ENCODE measurements at places on chromosomes 7 and 10.
A peak's percentile ranks its signal among the peaks of the same experiment; 100 is the strongest.

- DNase-seq, result no peak
Measured at GRCh38 chr10:110523736-110524135, 26.0 kb downstream of the DUSP5 start.

DNA sequence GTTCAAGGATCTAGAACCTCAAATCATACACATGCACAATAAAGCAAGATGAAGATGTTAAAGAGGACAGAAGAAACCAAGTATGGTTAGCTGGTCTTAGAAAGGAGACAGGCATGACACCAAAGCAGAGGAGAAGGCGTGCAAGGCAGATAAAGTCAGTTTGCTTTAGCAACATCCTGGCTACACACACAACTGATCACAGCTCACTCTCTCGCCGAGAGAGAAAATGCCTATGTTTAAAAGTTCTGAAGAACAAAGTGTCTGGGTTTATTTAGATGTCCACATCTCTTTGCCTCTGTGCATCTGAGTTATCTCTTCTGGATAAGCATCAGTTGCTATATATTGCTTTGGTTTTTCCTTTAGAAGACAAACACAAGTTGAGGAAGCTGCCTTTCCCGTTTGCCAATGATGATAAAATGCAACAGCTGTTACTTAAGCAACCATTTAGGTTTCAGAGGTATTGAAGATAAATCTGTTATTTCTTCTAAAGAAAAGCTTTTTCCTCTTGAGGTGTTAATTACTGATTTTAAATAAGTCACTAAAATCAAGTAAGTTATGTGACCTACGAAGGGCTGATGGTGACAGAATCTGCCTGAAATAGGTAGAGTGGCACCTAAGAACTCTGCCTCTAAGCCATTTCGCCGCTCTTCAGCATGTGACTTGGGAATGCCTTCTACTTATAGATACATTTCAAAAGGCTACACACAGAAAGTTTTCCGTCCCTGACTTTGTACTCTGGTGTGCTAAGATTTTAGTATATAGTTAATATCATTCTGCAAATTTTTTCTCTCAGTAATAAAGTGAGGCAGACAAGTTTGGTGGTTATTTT lies 146.2 kb upstream of the ASAH2 start:
- DNase-seq, result no peak

DNA sequence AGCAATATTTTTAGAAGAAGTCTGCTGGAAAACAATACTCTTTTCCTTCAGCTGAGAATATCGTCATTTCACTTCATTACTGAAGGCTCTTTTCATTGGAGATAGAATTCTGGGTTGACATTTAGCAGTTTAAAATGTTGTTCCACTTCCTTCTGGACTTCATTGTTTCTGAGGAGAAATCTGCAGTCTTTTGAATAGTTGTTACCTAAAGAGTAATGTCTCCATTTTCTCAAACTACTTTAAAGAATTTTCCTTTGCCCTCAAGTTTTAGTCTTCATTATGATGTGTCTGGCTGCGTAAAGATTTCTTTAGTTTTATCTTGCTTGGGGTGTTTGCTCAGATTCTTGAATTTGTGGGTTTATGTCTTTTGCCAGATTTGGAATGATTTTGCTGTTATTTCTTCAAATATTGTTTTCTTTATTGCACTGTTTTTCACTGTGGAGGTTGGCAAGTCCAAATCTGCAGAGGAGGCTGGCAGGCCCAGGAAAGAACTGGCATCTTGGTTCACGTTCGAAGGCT lies 136.3 kb downstream of the DNAJB6 start:
- no peak for DNase-seq

- DNase-seq, result no peak
Measured at GRCh38 chr7:155653803-155654202, 9.3 kb downstream of the RBM33 start.

GRCh38 chr10:64059884-64060283 lies 538.7 kb downstream of the REEP3 start:
- DNase-seq, result no peak

GRCh38 chr10:49834976-49835375 lies 72.9 kb upstream of the OGDHL start:
- no peak for DNase-seq

GRCh38 chr7:69827558-69827957 lies 229.3 kb downstream of the AUTS2 start:
- no peak for DNase-seq

GRCh38 chr7:17185690-17186070 lies 112.8 kb upstream of the AHR start:
- DNase-seq, result peak; percentile 30

GRCh38 chr7:77553123-77553522 lies 16.0 kb downstream of the PTPN12 start:
- no peak for DNase-seq

GRCh38 chr10:34906067-34906965 lies 91.2 kb upstream of the PARD3 start:
- DNase-seq, result no peak

GRCh38 chr10:60384708-60385398 lies 4.8 kb downstream of the ANK3 start:
- no peak for DNase-seq

DNA sequence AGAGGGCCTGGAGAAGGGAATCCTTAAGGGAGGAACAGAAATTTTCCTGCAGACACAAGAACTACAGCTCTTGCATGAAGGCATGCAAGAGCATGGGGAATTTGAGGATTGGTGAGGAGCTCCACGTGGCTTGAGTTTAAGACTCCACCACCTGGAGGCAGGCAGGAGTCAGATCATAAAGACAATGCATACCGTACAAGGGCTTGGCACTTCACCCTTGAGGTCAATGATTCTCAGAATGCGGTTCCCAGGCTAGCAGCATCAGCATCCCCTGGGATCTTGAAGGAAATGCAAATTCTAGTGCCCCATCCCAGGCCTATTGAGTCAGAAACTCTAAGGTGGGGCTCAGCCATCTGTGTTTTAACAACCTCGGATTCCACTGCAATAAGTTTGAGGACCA lies 143.8 kb downstream of the C7orf25 start:
- DNase-seq, result no peak

- DNase-seq, result no peak
Measured at GRCh38 chr10:86345859-86346798, 20.5 kb downstream of the GRID1 start.

- DNase-seq, result peak; percentile 52
Measured at GRCh38 chr7:8142477-8142876, 119.5 kb downstream of the ICA1 start.

- DNase-seq, result no peak
Measured at GRCh38 chr10:43091846-43092245, 15.0 kb downstream of the RET start.

DNA sequence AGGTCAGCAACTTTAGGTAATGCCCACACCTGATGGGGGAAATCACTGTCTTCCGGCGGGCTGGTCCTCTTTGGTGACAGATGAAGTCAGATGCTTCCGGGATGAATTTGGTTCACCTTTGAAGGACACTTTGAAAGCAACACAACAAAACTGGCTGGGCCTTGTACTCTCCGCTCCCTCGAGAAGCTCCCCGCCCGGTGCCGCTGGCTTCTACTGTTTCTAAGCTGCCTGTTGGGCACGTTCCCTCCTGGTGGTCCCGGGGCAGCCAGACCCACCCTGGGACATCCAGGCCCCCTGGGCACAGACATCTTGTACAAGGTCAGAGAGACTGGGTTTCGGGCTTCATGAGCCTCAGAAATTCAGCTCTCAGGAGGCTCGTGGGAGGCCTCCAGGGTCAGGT lies 452.3 kb downstream of the DNAJB6 start:
- no peak for DNase-seq

DNA sequence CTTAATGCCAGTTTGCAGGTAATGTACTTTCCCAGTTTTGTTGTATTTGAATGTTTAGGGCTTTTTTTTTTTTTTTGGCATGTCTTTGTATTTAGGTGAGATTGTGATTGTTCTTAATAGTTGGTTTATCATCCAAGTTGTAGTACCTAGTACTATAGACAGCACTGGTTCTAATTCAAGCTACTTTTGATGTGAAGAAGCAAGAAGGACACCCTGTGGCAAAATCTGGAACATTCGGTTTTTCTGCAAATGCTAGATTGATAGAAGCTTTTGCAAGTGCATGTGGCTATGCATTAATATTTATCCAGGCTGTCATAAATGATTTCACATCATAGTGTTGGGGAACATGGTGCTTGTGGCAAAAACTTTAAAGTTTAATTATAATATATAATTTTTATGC lies 248.9 kb downstream of the FOXP2 start:
- DNase-seq, result no peak

GRCh38 chr7:117011419-117012260 lies 58.3 kb downstream of the ST7 start:
- DNase-seq, result no peak

GRCh38 chr7:105788356-105788755 lies 88.0 kb downstream of the ATXN7L1 start:
- DNase-seq, result no peak

GRCh38 chr7:92830532-92831110 lies 5.8 kb downstream of the CDK6 start:
- no peak for DNase-seq

GRCh38 chr10:27244976-27245375 lies 4.4 kb upstream of the ACBD5 start:
- DNase-seq, result no peak

- no peak for DNase-seq
Measured at GRCh38 chr10:58631715-58632114, 119.0 kb downstream of the BICC1 start.

- DNase-seq, result no peak
Measured at GRCh38 chr10:70084189-70084588, 31.5 kb downstream of the MACROH2A2 start.

DNA sequence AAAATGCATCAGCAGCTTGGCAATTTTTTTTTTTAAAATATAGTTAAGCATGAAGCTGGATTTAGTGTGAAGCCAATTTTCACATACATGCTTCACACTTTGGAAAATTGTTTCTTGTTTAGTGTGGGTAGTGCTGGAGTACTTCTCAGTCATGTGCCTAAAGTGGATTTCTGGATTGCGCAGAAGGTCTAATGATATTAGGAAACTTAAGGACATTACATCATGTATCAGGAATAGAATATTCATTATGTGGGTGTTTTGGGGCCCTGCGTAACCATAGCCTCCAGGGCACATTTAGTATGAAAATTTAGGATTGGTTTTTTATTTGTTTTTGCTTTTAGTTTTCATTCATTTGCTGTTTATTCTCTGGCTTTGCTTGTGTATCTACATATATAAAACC lies 28.8 kb upstream of the BNIP3 start:
- DNase-seq, result no peak

GRCh38 chr7:91034459-91035368 lies 229.5 kb upstream of the FZD1 start:
- no peak for DNase-seq

GRCh38 chr7:29612596-29612995 lies 49.0 kb downstream of the PRR15 start:
- no peak for DNase-seq

- no peak for DNase-seq
Measured at GRCh38 chr7:55110993-55111361, 92.2 kb downstream of the EGFR start.

- no peak for DNase-seq
Measured at GRCh38 chr7:150439967-150440366, 10.5 kb upstream of the GIMAP8 start.

DNA sequence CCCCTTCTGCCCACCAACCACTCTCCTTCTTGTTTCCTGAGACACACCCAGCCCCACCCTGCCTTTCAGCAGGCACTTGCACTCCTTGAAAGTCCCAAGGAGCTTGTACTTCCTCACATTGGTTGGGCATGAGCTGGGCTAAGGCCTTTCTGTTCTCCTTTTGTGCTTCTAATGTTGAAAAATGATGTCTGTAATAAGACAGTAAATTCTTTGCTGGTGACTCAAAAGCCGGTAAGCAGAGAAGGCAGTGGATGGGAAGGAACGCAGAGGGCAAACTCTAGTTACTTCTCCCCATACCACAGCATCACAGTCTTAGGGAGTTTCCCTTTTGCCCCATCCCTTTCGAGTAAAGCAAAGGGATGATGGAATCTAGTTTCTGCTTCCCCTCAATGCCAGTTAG lies 185.6 kb downstream of the PLXNA4 start:
- peak; percentile 11 for DNase-seq

GRCh38 chr7:19899529-19899928 lies 126.1 kb upstream of the TMEM196 start:
- DNase-seq, result no peak

DNA sequence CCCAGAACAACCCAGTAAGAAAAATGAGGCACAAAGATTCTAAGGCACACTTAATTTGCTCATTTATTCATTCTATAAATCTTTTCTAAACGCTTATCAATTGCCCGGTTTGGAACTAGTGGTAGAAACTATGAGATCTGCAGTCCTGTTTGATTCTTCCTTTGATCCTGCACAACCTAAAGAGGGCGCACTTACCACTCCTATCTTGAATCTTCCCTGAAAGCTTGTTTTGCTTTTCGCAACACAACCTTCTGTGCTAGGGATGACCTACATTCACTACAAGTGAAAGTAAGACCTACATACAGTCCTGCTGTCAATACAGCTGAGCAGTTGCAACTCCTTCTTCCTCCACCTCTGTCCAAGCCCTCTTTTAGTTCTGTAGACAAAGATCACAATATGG lies 12.6 kb upstream of the ARL4A start:
- DNase-seq, result peak; percentile 57

DNA sequence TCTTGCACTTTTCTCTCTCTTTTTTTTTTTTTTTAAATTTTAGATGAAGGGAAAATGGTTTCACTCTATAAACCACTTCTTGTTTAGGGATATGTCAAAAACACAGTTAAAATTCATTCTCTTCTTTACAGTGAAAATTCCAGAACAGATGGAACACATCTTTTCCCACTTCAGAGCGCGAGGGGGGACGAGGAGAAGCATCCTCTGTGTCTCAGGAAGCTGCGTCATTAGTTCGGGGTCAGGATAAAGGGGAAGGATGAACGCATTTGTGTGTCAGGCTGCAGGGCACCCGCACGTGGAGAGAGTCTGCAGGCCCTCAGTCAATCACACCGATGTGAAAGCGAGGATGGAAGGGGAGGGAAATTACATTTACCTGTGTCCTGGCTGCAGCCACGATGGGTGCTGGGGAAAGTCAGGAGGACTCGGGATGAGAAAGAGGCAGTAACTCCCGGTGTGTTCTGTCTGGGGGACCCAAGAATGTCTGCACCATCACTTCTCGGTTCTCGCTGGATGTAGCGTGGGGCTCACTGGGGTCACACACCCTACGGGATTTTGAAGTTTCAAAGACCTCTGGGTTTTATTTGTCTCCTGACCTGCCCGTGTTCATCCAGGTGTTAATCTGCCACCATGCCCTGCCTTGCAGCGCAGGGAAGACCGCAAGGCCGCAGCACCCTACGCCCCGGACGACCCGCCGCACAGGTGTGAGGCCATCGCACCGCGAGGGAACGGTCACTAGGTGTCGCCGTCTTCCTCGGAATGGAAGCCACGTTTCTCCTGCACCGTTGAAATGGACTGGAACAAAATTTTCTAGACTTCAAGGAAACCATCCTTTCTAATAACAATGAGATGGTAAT lies 66.7 kb upstream of the PITRM1 start:
- peak; percentile 63 for DNase-seq

- DNase-seq, result peak; percentile 81
Measured at GRCh38 chr7:21945454-21946221, at the start of gene CDCA7L. CDCA7L (minus strand) TSS chr7:21945899; CDS start chr7:21945804, 95 bp downstream.

DNA sequence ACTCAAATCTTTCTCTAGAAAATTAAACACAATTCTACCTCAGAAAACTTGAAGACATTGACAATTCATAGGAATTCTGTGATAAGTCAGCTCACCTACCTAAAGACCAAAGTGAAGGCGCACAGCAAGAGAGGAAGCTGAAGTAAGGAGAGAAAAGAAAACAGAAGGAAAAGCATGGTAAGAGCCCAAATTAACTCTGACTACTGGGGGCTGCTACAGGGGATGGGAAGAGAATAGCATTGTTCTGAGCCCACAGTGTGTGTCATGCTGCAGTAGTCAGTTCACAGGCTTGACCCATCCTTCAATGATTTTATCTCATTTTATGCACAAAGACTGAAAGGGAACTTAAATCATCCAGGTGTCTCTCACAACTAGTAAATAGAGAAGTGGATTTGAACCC lies 111.3 kb downstream of the PTEN start:
- DNase-seq, result no peak
